CD4-positive, alpha-beta T cell treated with Interleukin-15 for 1 hour (primary cell): ENCODE measurements at places on chromosomes 7 and 10.

GRCh38 chr7:28981161-28981465 is 23.0 kb upstream of the TRIL start:
- no peak for DNase-seq

DNA sequence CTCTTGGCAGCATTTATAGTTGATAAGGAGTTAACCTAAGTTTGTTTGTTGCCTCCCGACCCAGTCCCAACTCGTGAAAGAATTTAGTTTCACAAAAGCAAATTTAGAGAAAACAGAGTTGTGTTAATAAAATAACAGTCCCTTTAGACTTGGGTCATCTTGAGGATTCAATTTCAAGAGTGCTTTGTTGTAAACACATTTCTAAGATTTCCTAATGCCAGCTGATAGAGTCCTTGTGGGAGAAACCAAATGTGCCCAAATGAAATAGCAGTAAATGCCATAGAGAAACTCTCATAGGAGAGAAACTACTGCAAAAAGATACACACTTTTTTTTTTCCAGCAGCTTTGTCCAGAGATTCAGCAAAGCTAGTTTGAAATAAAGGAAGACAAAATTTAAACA is 211.3 kb upstream of the BMPER start:
- no peak for DNase-seq

DNA sequence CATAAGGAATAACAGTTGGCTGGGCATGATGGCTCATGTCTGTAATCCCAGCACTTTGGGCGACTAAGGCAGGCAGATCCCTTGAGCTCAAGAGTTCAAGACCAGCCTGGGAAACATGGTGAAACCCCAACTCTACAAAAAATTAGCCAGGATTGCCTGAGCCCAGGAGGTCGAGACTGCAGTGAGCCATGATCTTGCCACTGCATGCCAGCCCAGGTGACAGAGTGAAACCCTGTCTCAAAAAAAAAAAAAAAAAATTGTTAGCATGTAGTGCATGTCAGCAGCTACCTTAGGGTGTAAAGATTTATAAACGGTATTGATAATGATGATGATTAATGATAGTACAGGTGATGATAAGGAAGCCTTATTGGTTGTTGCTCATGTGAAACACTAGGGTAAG is 331.2 kb upstream of the FZD1 start:
- no peak for DNase-seq

DNA sequence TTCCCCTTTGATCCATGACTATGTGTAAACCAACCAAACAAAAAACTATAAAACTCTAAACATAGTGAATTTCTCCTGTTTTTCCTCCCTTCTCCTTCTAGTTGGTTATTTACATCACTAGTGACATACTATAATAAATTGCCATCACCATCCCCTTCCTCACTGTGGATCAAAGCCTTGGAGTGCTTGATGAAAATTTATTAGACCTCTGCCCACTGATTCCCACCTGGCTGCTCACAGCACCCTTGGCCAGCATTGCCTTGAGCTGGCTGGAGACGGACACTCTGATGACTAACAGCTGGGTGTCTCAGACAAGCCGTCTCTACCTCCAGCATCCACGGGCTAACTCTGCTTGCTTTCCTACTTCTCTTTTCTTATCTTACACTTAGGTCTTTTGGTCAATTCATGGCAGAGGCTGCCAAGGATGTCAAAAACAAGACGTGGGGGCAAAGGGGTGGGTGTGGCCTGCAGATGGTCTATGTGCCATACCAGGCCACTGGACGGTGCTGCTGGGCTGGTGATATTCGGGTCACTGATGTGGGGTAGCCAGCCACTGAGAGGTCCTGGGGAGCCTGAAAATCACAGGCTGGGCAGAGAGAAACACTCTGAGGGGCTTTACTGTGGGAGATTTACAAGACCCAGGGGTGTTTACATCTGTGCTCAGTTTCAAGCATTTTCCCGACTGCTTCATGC is 207.8 kb downstream of the TAX1BP1 start:
- DNase-seq = no peak

DNA sequence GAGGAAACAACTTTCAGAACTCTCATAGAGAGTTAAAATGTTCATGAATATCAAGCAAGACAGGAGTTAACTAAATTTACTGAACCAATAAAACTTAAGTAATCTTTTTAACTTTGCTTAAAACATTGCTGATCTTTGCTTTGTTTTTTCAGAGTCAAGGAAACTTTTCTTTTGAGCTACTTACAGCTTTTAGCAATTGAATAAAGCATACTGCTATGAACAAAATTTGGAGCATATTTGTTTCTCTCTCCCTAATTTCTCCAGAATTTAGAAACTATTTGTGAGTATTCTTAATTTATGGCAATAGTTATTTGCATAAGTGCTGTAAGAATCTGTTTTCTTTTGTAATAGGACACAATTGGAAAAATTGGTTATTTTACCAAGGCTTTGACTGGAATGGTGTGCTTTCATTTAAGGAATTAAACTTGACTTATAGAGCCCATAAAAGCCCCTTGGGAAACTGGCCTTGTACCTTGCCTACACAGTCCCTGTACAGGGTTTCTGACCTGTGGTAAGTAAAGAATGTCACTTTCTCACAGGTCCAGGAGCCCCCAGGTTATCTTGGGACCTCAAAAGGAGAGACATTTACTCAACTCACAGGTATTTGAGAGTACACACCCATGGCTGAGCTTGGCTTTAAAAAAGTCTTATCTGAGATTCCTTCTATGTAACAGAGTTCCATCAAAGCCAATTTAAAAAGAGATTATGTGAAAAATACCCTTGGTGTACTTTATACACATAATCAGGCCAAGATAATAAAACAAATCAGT is 23.3 kb upstream of the KIAA1549 start:
- no peak for DNase-seq

GRCh38 chr10:70084189-70084588 is 31.5 kb downstream of the MACROH2A2 start:
- no peak for DNase-seq

DNA sequence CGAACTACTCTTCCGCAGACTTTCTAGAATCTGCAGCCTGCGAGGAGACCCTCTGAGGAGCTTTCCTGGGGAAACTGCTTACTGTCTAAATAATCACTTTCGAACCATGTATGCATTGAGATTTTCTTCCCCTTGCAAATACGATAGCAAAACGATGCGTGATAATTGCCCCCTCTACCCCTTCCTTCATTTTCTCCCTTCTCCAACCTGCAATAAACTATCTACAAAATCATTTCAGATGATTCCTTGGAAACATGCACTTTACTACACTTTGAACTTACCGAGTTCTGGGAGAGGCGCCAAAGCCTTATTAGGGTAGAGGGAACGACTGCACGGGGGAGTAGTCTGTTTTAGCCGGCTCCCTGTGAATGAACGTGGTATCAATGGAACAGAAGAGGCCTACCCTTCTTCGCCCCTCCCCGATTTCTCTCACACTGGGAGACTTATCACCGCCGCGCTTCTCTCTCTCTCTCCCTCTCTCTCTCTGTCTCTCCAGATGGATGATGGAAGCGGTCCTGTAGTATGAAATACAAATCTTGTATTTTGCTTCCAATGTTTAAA is at the start of gene FGFBP3:
TSS of gene FGFBP3 (minus strand) at position 370 of the 561 bp plus-strand sequence. CDS start 517 bp downstream, outside the sequence.
- no peak for DNase-seq

DNA sequence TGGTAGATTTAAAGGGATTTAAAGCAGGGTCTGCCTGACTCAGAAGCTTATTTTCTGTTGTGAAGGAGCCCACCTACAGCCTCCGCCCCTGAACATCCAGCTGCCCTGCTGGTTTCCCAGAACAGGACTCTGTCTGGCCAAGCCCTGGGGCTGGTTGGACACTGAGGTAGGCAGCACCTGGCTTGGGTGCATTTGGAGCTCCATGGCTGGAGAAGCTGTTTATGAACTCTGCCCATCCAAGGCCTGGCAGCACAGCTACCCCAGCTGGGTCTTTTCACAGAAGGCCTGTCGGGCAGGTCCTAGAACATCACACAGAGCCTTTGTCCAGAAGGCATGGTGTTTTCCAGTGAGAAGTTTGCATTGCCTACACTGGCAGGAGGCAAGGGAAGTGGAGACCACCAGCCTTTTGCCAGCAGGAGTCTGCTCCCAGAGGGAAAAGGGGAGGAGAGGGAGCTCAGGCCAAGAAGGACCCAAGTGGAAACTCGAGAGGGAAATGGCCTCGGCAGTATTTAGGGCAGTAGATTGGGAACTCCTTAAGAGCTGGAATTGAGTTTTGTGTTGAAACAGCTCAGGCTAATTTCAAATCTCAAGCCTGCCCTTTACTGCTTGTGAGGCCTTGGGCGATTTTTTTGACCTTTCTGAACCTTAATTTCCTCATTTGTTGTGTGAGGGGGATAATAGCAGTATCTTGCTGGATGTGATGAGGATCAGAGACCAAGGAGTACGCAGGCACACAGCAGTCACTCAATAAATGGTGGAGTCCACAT is 12.3 kb upstream of the PDCD4 start:
- DNase-seq = no peak

DNA sequence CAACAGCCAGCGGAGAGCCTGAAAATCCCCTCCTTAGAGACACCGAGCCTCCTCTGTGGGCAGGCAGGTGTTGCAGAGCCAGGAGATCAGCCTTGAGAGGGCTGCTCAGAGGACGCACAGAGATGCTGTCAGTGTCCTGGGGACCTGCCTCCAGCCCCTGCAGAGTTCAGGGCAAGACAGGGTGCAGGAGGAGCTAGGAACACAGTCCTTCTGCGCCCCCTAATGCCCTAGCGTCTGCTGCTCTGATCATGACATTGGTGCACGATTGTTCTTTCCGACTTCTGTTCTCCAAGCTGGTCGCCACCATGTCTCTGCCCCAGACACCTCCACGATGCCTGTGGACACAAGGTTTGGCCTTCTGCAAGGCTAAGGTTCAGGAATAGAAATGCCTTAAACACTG is 613.7 kb upstream of the MKI67 start:
- DNase-seq = no peak

GRCh38 chr7:1703871-1704810 is 34.1 kb downstream of the ELFN1 start:
- peak; percentile 7 for DNase-seq

GRCh38 chr10:62597226-62597625 is 207.3 kb upstream of the ADO start:
- DNase-seq = no peak

GRCh38 chr10:5543623-5544022 is 18.9 kb downstream of the CALML3 start:
- no peak for DNase-seq

GRCh38 chr7:128388145-128388485 is 21.7 kb downstream of the IMPDH1 start:
- DNase-seq = no peak

DNA sequence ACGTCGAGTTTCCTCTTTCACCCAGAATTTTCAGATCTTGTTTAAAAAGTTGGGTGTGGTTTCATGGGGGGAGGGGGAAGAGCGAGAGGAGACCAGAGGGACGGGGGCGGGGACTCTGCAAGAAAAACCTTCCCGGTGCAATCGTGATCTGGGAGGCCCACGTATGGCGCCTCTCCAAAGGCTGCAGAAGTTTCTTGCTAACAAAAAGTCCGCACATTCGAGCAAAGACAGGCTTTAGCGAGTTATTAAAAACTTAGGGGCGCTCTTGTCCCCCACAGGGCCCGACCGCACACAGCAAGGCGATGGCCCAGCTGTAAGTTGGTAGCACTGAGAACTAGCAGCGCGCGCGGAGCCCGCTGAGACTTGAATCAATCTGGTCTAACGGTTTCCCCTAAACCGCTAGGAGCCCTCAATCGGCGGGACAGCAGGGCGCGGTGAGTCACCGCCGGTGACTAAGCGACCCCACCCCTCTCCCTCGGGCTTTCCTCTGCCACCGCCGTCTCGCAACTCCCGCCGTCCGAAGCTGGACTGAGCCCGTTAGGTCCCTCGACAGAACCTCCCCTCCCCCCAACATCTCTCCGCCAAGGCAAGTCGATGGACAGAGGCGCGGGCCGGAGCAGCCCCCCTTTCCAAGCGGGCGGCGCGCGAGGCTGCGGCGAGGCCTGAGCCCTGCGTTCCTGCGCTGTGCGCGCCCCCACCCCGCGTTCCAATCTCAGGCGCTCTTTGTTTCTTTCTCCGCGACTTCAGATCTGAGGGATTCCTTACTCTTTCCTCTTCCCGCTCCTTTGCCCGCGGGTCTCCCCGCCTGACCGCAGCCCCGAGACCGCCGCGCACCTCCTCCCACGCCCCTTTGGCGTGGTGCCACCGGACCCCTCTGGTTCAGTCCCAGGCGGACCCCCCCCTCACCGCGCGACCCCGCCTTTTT is at the start of gene VIM:
TSS of gene VIM (plus strand) at position 151 of the 925 bp plus-strand sequence. CDS start 1,182 bp downstream, outside the sequence.
- DNase-seq = peak; percentile 91

- DNase-seq = no peak
Measured at GRCh38 chr7:141317033-141317585, 234.1 kb upstream of the AGK start.

DNA sequence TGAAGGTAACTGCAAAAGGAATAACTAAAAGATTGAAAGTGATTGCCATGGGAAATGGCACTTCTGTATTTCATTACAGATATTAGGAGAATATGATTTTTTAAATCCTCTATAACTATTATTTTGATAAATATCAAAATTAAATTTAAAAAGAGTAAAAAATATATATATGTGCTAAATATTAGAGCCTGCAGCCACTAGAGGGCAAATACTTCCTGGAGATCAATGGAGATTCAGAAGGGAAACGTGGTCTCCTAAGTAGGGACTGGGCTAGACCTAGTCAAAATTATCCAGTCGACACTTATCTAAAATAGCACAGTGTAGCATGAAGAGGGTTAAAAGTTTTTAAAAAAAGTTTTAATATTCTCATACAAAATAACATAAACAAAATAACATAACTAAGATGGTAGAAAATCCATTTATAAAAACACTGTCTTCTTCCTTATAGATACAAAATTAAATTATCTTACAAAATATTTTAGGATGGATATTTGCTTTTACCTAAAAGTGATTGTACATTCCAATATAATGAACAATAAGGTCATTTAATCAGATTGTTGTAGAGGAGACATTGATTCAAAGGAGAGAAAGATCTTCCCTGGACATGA is 434.3 kb downstream of the MDFIC start:
- DNase-seq = no peak

DNA sequence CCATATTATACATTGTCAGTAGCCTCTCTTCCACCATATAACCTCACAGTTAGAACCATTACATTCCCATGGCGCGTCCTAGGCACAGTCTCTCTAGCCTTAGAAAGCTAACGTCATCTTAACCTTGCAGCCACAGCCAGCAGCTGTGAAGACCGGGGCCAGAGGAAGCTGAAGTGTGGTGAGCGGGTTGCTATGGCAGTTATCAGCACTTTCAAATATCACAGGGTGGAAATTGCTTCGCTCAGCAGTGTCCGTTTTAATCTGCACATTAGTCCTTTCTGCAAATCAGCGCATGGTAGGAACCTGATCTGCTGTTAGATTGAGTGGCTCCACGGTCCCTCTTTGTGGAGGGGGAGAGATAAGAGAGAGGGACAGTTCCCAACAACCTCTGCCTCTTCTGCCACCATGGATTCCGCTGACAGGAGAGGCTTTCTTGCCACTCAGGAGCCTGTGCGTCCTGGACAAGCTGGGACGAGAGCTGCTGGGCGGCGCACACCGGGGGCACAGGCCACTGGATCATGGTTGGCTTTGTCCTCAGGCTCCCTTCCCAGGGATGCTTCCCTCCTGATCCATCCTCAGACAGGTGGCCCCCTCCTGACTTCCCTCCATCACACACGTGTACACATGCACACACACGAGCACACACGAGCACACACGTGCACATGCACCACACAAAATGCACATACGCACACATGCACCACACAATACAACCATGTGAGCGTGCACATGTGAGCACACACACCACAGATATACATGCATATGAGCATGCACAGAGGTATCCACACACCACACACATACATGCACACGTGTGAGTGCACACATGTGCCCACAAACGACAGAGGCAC is 93.8 kb downstream of the WDR37 start:
- DNase-seq = peak; percentile 41

- DNase-seq = no peak
Measured at GRCh38 chr7:52355053-52355452, 680.4 kb upstream of the POM121L12 start.
